ENCODE measurements at places on chromosomes 16 and 17.

GRCh38 chr16:53053967-53054669 is 673 bp upstream of the CHD9 start:
- DNase-seq, result peak; percentile 15

DNA sequence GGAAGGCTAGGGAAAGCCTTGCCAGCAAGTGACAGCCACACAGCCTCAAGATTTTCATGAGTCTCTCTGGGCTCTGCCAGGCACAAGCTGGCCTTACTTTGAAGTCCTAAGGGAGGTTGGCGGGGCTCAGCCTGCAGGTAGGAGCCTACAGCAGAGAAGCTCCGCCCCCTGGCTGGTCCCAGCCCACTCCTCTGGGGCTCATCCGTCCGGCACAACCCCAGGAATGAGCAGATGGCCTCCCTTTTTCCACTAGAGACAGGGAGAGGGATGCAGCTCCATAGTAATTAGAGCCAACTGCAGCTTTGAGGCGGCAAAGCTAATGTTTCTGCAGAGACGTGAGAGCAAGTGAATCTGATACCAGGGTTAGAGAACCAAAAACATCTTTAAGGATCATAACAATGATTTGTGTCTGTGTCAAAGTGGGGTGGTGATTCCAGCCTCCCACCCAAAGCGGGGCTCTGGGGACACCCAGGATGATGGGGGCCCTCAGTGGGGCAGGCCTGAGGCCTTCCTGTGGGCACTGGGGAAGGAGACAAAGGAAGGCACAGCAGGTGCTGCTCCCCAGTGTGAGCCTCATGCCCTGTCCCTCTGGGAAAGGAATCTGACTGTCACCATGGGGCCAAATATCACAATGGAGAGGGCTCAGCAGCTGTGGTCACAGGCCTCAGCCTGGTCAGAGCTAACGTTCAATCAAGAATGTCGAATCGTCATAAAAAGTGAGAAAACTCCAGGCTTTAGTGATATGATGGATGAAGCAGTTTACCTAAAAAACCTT is 61.5 kb downstream of the RBFOX3 start:
- DNase-seq, result no peak

DNA sequence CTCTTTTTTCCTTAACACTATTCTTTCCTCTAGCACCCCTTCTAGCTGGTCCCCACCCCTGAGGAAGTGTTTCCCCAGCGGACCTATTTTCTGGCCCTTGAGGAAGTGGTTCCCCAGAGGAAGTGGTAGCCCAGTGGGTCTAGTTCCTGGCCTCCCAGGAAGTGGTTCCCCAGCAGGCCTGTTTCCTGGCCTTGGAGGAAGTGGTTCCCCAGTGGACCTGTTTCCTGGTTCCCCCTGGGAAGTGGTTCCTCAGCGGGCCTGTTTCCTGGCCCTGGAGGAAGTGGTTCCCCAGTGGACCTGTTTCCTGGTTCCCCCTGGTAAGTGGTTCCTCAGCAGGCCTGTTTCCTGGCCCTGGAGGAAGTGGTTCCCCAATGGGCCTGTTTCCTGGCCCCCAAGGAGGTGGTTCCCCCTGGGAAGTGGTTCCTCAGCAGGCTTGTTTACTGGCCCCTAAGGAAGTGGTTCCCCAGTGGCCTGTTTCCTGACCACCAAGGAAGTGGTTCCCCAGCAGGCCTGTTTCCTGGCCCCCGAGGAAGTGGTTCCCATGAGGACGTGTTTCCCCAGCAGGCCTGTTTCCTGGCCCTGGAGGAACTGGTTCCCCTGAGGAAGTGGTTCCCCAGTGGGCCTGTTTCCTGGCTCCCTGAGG is 58.3 kb downstream of the NTN1 start:
- DNase-seq, result no peak

GRCh38 chr16:20249211-20249610 is 78.1 kb downstream of the GP2 start:
- DNase-seq, result no peak

- no peak for DNase-seq
Measured at GRCh38 chr16:27439271-27440018, 37.5 kb downstream of the IL21R start.

GRCh38 chr17:80424878-80425765 is 10.2 kb downstream of the ENDOV start:
- DNase-seq, result no peak

DNA sequence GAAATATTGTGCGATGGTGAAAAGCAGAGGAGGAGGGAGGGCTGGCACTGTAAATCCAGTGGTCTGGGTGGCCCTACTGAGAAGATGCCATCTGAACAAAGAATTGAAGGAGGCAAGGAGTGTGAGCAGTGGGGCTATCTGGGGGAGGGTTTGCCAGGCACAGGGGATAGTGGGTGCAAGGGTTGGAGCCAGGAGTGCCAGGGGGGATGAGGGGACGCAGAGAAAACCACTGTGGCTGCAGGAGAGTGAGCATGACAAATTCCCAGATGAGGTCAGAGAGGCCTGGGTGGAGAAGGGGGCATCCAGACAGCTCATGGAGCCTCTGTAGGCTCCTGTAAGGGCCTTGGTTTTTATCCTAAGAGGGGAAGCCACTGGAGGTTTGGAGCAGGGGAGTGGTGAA is 4.8 kb downstream of the XYLT2 start:
- no peak for DNase-seq

- no peak for DNase-seq
Measured at GRCh38 chr16:85593494-85594221, 19.5 kb upstream of the GSE1 start.

DNA sequence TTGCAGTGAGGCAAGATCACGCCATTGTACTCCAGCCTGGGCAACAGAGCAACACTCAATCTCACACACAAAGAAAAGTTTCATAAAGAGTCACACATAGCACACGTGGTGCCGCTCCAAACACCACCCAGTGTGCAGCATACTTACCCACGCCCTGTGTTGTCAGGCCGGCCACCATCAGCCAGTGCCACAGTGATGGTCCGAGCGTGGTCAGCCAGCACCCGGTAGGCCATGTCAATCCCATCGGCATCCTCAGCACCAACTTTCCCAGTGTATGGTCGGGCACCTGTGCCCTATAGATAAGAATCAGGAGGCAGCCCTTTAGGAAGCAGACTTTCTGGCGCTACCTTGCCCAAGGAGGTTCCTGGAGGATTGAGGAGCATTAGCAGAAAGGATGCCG is 17.7 kb upstream of the EXOSC6 start:
- no peak for DNase-seq

GRCh38 chr17:61345825-61346666 is 53.6 kb upstream of the TBX2 start:
- DNase-seq, result no peak

DNA sequence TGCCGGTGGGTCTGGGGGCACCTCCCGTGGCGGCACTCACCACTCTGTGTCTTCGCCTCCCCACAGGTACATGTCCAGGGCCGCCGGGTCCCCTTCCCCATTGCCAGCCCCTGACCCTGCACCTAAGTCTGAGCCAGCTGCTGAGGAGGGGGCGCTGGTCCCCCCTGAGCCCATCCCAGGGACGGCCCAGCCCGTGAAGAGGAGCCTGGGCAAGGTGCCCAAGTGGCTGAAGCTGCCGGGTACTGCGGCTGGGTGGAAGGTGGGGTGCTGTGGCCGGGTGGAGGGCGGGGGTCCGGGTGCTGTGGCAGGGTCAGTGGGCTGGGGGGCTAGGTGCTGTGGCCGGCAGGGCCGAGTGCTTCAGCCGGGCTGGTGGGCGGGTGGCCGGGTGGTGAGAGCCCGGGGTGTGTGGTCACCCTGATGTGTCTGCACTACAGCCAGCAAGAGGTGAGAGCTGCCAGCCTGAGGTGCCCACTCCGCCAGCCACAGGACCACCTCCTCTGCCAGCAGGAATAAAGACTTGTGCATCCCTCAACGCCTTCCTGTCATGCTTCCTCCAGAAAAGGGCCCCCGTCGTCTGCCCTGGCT is 5.7 kb downstream of the CENPX start:
- DNase-seq, result no peak

DNA sequence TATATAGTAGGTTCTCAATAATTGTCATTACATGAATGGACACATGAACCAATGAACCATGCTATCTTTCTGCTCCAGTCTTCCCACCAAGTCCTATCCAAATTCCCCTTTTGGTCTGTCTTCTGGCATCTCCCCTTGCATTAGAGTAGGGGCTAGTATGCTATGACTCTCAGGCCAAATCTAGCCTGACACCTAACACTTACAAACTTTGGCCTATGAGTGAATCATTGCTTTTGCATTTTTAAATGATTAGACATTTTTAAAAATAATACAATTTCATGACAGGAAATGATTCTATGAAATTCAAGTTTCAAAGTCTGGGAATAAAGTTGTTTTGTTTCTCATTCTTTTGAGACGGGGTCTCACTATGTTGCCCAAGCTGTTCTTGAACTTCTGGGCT is 102.5 kb upstream of the MAF start:
- DNase-seq, result no peak

- DNase-seq, result no peak
Measured at GRCh38 chr17:2466931-2467330, 44.8 kb downstream of the METTL16 start.

DNA sequence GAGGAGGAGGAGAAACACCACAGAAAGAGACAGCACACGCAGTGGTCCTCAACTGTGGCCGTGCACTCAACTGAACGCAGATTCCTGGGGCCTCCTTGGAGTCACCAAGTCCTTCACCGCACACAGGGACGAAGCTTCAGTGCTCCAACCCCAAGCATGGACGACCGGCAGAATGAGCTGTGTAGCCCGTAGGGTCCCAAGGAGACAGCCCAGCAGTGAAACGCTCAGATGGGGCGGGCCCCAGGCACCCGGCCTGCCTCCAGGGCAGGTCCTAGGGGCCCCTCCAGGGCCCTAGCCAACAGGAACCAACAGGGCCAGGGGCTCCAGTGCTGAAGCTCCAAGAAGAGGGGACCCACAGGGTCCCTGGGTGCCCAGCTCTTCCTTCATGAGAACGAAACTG is 13.2 kb downstream of the RAB40B start:
- DNase-seq, result no peak

DNA sequence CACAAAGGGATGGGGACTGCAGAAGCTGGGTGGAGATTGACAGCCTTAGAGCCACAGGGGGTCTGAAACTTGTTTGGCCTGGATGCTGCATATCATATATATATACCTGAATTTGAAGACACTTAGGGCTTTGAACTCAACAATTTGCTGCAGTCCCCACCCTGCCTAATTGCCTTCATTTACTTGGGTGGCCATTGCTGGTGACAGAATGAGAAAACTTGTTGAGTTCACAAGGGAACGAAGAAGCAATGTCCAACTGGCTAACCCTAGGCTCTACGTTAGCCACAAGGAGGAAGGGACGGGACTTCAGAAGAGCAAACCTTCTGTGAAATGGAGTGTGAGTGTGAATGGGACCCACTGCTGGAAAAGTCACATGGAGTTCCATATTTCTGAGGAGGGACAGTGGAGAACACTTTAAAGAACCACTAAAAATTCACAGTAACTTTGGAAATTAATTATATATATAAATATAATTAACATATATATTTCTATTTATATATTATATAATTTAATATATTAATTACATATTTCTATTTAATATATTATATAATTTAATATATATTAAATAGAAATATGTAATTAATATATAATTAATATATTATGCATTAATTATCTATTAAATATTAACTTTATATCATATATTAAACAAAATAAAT is 215.3 kb upstream of the SOX9 start:
- no peak for DNase-seq

DNA sequence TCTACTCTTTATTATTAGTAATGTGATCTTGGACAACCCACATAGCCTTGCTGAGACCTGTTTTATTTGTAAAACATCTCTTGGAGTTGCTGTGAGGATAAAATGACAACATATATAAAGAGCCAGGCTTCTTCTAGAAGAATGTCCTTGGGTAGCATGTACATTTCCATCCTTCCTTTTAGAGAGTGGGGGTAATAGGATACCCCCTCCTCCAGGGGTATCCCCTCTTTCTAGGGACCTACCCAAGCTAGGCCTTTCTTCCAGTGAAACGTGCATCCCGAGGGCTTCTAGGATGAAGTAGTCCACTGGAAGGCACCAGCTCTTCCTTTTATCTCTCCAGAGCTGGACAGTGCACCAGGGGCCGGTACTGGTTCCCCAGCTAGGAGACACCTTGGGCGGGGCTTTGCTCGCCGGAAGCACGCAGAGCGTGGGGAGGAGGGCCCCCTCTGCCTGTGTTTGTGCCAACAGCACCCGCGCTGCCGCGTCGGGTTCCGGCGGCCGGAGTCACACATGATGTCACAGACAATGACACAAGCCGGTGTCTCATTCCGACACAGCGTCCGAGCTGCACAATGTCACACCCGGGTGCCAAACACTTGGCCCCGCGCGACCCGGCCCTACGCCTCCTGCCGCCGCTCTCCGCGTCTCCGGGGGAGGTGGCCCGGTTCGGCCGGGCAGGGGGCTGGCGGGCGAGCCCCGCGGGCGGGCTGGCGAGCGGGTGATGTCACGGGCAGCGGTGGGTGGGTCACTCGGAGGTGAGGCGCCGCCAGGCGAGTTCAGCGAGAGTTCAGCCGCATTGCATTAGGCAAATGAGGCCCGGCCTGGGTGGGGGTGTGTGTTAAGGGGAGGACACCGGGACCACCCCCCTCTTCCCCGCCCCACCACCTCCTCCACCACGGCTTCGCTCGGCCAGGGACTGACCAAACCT is 23.4 kb downstream of the GJD3 start:
- DNase-seq, result no peak

- DNase-seq, result no peak
Measured at GRCh38 chr16:10992797-10993196, 48.4 kb downstream of the CLEC16A start.

GRCh38 chr17:79619636-79620206 is 8.9 kb upstream of the RBFOX3 start:
- no peak for DNase-seq

DNA sequence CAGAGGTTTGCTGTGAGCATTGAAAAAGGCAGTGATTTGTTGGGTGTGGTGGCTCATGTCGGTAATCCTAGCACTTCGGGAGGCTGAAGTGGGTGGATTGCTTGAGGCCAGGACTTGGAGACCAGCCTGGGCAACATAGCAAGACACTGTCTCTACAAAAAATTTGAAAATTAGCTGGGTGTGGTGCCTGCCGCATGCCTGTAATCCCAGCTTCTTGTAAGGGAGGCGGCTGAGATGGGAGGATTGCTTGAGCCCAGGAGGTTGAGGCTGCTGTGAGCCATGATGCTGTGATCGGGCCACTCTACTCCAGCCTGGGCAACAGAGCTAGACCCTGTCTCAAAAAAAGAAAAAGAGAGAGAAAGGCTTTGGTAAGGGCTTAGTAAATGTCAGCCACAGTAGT is 7.0 kb upstream of the NPIPB2 start:
- no peak for DNase-seq

Data from SIG-M5 (cell line).